NCI-H1694 treated with DMSO at 0.1 percent for 48 hours (cell line): ENCODE measurements at places on chromosomes 4 and X.

- no peak for DNase-seq
Observed at GRCh38 chr4:166991006-166991561, 243.2 kb downstream of the SPOCK3 start.

DNA sequence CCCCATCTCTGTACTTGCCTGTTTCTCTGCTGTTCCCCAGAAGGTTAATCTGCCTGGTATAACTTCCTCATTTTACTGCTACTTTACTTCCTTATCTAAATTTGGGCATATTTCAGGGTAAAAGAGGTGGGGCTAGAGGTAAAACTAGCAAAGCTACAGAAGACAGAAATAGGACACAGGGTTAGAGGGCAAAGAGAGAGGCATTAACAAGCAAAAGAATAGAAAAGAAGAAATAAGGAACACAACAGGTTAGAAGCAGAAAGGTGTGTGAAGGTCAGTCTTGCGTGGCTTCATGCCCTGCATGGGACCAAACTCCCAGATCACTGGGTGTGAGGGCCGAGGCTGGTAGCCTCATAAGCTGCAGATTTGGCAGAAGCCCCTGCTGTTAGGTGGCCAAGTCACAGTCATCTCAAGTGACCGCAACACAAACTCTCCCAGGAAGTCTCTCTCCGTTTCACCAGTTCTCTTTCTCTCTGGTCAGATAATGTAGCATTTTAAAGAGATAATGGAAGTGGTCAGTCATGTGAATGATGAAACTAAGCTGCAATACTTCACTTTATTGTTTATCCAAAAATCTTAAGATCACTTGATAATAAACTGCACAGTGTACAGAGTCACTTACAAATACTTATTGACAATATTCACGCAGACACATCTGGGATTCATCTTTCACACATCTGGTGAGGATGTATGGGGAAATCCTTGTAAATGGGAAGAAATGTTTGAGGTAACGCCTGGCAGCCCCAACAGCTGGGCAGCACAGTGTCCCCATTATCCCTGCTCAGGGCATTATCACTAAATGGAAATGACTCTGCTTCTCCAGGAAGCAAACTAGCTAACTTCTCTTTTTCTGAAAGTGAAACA, 16.4 kb downstream of the TMEM154 start:
- no peak for DNase-seq

DNA sequence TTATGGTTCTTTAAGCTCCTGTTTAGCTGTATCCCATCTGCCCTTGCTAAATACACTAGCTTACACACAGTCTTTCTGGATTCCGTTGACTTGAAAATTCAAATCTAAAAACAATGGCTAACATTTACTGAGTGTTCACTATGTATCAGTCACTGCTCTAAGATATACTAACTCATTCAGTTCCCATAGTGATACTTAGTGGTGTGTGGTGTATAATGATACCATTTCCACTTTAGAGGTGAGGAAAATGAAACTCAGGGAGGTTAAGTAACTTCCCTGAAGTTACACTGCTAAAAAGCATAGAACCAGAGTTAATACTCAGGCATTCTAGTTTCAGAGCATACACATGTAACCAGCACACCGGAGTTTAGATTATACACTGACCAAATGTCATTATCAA, 762.0 kb downstream of the GRID2 start:
- DNase-seq: no peak

DNA sequence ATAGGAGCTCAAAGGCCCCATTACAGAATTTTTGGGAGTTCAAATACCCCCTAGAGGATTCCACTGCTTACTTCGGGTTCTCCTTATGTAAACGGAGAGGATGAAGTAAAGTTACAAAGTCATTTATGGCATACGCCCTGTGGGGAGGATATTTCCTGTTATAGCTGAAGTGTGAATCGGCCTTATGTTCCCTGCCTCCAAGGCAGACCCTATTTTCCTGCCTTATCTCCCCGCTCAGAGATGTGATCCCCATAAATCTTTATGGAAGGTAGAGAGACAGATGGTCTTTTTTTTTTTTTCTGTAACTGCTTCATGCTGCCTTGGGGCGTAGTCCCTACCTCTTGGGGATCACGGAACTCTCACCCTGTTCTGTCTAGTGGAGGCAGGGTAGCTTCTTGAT, 56.0 kb upstream of the DHX15 start:
- no peak for DNase-seq

GRCh38 chr4:4923201-4923600, 63.7 kb downstream of the MSX1 start:
- no peak for DNase-seq

GRCh38 chr4:100962698-100963097, 384.6 kb downstream of the PPP3CA start:
- no peak for DNase-seq

- no peak for DNase-seq
Observed at GRCh38 chr4:74751856-74752255, 42.5 kb downstream of the BTC start.

DNA sequence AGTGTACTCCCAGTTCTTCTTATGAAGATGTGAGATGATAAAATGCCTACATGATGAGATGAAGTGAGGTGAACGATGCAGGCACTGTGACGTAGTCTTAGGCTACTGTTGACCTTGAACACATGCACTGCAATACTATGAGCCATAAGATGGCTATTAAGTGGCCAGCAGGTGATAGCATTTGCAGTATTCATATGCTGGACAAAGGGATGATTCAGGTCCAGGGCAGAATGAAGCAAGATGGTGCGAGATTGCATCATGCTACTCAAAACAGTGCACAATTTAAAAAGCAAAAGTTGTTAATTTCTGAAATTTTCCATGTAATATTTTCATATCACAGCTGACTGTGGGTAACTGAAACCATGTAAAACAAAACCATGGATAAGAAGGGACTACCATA, 781.4 kb downstream of the PCDH18 start:
- no peak for DNase-seq

DNA sequence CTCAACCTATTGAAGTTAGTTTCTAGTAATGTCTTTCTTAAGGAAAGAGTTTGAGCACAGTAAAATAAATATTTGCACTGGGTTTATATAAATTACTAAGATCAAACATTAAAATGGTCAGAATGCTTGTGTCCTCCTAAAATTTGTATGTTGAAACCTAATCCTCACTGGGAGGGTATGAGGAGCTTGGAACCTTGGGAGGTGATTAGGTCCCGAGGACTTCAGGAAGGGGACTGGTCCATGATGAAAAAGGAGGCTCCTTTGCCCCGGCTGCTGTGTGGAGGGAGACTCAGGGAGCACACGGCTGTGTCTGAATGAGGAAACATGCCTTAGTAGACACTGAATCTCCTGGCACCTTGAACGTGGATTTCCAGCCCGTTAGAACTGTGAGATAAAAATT, 221.9 kb downstream of the TENM3 start:
- no peak for DNase-seq

- DNase-seq: no peak
Observed at GRCh38 chr4:76799718-76800117, 98.2 kb downstream of the SOWAHB start.
